ENCODE measurements at places on chromosomes 4 and X.
A peak's percentile ranks its signal among the peaks of the same experiment; 100 is the strongest.

- no peak for DNase-seq
These were observed 22.2 kb downstream of the RBPJ start for GRCh38 chr4:26343038-26343398.

- DNase-seq = no peak
These were observed 55.0 kb downstream of the HTT-AS start for GRCh38 chr4:3019145-3019846.

- DNase-seq = no peak
These were observed 3.1 kb downstream of the CXXC4 start for GRCh38 chr4:104491481-104492182.

- DNase-seq = no peak
These were observed 216.3 kb downstream of the HHIP start for GRCh38 chr4:144862210-144862609.

GRCh38 chrX:43096830-43097229, 318.9 kb upstream of the PPP1R2C start:
- DNase-seq = no peak

GRCh38 chr4:127410201-127410600, 222.6 kb upstream of the INTU start:
- no peak for DNase-seq

DNA sequence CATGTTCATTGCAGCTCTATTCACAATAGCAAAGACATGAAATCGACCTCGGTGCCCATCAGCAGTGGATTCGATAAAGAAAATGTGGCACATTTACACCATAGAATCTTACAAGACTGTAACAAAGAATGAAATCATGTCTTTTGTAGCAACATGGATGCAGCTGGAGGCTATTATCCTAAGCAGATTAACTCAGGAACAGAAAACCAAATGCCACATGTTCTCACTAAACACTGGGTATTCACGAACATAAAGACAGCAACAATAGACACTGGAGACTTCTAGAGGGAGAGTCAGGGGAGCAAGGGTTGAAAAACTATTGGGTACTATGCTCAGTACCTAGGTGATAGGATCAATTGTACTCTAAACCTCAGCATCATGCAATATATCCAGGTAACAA, 180.5 kb downstream of the PPP1R2C start:
- no peak for DNase-seq

GRCh38 chrX:1305411-1305810, 31.2 kb upstream of the IL3RA start:
- no peak for DNase-seq

- DNase-seq = no peak
These were observed 36.1 kb downstream of the HERC6 start for GRCh38 chr4:88414755-88415154.

GRCh38 chr4:30535255-30535654, 184.9 kb upstream of the PCDH7 start:
- no peak for DNase-seq

DNA sequence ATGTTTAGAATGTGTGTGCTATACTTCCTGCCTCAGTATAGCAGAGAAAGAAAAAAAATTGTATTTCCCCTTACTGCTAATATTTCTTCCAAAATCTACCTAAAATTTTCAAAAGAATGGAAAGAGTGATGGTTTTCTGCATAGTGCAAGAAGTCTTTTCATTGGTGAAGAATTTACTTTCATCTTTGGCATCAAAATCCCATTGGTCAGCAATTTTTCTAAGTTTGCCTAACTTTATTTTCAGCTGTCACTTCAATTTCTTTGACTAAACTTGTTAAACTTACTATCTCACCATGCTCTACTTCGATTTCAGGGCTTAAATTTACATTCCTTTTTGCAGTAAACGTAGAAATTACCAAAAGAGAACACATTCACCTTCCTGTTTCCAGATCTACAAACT, 44.5 kb upstream of the MAGEB2 start:
- DNase-seq = no peak

DNA sequence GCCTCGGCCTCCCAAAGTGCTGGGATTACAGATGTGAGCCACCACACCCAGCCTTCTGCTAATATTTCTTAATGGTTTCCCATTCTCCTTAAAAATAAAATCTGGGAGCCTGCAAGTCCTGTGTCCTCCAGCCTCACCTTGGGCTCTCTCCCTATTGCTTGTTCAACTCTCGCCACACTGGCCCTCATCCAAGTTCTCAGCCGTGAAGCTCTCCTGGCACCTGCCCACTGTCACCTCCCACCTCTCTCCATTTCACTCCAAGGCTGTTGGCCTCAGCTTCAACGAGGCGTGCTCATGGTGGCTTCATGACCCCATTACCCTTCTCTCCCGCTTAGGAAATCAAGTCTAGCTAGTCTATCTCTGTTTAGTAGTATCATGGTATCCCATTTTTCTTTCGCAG, 9.5 kb upstream of the ETNPPL start:
- DNase-seq = no peak

- no peak for DNase-seq
These were observed 146.4 kb downstream of the PCDH19 start for GRCh38 chrX:100263650-100264049.

- DNase-seq = peak; percentile 82
These were observed 3.4 kb downstream of the ABHD18 start for GRCh38 chr4:127968586-127968985.

DNA sequence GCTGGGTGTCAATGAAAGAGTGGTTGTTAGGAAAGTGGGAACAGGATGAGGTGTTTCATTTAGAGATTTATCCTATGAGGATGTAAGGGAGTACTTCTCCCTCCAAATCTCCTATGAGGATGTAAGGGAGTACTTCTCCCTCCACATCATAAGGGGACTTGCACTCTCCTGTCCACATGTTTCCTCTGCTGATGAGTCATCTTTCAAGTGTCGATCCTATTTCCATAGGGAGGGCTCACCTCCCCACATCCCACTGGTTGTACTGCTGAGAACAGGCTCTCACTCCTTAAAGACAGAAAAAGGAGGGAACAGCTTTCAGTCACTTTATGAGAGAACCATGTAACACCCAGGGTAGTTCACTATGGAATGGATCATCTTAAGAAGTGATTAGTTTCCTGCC, 65.0 kb downstream of the INPP4B start:
- DNase-seq = no peak

GRCh38 chr4:180564026-180564425, 1679.2 kb upstream of the TENM3 start:
- no peak for DNase-seq

DNA sequence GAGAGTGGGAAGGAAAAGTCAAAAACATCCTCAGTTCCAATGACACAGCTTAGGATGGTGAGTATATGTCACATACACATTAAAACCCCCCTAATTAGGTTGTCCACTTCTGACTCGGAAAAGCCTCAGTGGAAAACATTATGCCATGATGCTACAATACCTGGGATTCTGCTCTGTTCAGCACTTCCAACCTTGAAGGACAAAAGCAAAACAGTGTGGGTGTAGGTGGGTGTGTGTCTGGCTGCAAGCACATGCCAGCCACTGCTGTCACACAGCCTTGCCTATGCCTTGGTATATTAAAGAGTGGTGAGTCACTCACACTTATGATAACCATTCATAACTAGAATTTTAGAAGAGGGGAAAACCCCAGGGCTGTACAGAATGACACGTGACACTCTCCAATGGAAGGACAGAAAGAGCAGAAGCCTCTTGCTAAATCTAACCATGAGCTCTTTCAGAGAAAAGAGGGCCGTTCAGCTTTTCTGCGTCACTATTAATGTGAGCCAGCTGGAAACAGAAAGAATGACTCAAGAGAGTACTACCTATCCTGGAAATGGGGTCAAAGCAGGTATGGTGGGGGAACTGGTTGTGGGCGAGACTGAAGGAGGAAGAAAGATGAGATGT, 159.6 kb downstream of the TET2 start:
- DNase-seq = peak; percentile 43

GRCh38 chrX:49901048-49901447, 21.3 kb upstream of the CLCN5 start:
- DNase-seq = no peak

DNA sequence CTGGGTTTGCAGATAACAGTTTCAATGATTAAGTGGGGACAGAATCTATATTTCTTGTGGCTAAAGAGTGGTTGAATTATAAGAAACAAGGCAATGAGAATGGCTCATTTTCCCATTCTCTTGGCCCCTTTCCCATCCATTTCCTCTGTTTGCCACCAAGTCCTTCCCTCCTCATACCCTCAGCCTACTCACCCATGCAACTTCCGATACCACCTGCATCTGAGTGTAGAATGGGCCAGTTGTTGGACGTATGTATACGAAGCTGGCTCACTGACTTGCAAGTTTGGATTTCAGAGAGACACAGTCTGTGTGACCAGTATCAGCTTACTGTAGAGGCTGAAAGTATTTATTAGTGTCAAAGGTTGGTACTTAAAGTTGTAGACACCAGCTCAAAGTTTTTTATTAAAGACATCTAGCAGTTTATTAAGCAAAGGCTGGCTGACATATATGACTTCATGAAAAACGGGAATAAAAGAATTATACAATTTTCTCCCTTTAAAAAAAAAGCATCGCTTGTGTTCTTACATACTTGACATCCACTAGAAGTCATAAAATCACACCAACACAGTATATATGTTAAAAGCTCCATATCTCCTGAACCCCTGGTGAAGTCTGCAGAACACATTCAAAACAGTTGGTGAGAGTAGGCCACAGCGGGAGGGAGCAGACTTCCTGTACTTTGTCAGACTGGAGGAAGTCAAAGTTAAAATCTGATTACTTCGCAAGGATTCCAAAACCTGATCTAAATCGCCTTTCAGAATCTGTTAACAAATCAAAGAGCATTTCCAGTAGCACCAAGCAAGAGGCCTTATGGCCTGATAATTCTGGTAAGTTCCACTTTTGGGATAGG, 22.4 kb upstream of the STIM2 start:
- DNase-seq = no peak

DNA sequence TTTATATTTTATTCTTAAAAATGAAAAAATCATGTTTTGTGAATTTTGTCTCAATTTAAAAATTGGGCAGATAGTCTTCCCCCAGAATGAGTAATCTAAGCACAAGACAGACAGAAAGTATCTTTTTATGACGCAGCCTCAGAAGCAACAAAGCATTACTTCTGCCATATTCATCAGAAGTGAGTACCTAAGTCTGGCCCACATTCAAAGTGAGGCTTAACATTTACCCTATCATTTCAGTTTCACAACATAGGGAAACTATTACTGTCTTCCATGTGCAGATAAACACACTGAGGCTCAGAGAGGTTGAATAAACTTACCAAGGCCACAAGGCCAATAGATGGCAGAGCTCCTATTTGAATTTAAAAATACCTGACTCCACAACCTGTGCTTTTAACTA, 4.4 kb upstream of the PRDX4 start:
- no peak for DNase-seq

DNA sequence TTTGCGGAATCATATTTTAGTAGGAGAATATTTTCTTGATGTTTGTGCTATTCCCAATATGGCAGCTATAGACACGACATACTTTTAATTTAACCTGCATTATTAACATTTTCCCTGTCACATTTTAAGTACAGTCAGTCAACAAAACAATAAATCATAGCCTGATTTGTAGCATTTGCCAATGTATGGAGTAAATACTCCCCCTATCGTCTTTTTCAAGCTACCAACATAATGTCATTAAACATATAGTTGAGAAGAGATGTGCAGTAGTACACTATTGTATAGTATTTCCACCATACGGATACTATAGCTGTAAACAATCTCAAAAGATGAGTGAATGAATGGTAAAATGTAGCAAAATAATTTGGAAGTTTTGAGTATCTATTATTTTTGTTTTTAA, 303.7 kb upstream of the MAGEB2 start:
- no peak for DNase-seq

GRCh38 chr4:145808021-145808650, 128.2 kb downstream of the C4orf51 start:
- DNase-seq = peak; percentile 72

- no peak for DNase-seq
These were observed 17.8 kb downstream of the SMARCAD1 start for GRCh38 chr4:94225449-94225848.

GRCh38 chrX:32293962-32294700, 917.2 kb downstream of the DMD start:
- no peak for DNase-seq

DNA sequence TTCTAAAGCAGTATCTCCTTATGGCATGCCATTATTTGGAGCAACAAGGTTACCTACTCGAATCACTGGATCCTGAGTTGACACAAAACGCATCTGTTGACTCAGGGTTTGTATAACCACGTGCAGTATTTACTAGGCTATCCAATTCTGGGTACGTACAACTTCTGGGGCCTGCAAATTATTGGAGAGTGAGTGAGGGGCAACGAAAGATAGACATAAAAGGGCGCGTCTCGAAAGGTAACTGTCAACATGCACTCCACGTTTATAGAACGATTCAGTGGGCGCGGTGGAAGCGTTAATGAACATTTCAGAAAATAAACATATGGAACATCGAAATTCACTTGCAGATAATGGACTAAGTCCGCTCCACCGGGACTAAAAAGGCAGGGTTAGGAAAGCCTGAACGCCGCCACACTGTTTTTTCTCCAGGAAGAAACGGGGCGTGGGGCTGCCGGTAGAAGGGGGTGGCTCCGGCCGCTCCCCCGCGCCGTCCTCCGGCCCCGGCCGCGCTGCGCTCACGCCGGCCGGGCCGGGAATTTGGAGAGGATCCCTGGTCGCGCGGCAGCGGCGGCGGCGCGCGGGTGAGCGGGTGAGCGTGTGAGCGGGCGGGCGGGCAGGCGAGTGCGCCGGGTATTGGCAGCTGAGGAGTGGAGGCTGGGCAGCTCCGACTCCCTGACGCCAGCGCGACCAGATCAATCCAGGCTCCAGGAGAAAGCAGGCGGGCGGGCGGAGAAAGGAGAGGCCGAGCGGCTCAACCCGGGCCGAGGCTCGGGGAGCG, at the start of gene SMAD1:
SMAD1 (plus strand) TSS at position 690 of the 778 bp plus-strand sequence. CDS start 32,761 bp downstream, outside the sequence.
- DNase-seq = peak; percentile 68

DNA sequence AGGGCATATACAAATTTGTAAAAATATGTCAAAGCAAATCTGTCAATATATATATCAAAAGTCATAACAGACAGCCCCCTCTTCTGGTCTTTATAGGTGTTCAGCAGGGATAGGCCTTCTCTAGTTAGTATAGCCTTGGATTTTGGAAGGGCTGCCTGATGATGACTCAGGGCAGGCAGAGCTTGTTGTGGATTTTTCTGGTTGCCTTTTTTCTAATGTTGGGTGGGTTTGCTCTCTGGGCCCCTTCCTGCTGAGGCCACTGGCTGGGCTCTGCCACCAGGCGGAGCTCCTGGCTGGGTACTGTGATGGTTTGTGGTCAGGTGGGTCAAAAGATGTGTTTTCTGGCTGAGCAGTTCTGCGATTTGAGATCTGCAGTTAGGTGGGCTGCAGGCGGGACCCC, 294.2 kb downstream of the GRIA2 start:
- DNase-seq = no peak

DNA sequence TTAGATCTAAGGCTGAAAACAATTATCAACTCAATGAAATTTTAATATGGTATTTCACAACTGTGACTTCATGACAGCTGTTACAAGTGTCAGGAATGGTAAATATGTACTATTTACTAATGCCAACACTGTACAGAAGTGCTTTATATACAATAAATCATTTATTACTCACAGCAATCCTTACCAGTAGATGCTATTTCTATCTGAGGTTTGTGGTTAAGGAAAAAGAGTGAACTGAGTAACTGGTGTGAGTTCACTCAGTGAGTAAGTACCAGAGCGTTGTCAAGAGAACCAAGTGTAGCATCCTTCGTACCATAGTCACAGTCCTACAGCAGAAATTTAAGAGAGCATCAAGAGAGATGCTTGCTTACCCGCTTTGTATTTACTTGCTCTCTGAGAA, 23.3 kb downstream of the MTHFD2L start:
- no peak for DNase-seq

- DNase-seq = no peak
These were observed 153.1 kb upstream of the VCX start for GRCh38 chrX:7689791-7690412.

- no peak for DNase-seq
These were observed 19.4 kb downstream of the GAK start for GRCh38 chr4:912548-913279.

GRCh38 chrX:135393051-135393450, 28.7 kb upstream of the SMIM10L2A start:
- DNase-seq = no peak
